ENCODE measurements at places on chromosomes 11 and 22. TPM values are rescaled to one million over a fixed set of nuclear protein-coding genes. Genes with fewer than 3 reads are reported as not detected.

HPX gene
- 2.1 TPM for total RNA-seq

TSGA10IP gene
- total RNA-seq: not detected

POU2AF2 gene
- total RNA-seq: not detected

OR8G1 gene
- not detected for total RNA-seq

FAT3 gene
- total RNA-seq: 1.1 TPM

PATZ1 gene
- total RNA-seq: 22.4 TPM

PLCB3 gene
- total RNA-seq: 60.6 TPM

KRTAP5-1 gene
- not detected for total RNA-seq

MS4A12 gene
- total RNA-seq: not detected

FREY1 gene
- 1.5 TPM for total RNA-seq

CD6 gene
- total RNA-seq: not detected

SH3BP1 gene
- 5.4 TPM for total RNA-seq

PRODH gene
- under 0.01 TPM for total RNA-seq

CASP4 gene
- 84.2 TPM for total RNA-seq

LYVE1 gene
- not detected for total RNA-seq
